ENCODE measurements at places on chromosomes 16 and 17.

- no peak for DNase-seq
These were observed 3.1 kb upstream of the RAB11FIP4 start for GRCh38 chr17:31388351-31388750.

- no peak for DNase-seq
These were observed 52.7 kb upstream of the CNEP1R1 start for GRCh38 chr16:49972280-49972679.

DNA sequence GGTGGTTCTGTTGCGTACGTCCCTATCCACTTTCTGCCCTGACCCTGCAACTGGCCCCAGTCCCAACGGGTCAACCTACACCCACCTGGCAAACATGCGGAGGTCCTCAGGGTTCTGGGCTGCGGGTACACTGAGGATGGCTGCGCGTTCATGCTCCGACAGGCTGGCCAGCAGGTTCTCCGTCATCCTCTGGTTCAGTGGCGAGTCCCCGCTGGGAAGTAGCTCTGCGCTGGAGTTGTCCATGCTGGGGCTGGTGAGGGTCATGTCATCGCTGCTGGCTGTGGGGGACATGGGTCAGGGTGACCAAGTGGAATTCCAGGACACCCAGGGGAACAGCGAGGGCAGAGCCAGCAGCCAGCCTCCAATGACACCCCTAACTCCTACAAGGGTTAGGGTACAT is 10.6 kb downstream of the MPG start:
- no peak for DNase-seq

DNA sequence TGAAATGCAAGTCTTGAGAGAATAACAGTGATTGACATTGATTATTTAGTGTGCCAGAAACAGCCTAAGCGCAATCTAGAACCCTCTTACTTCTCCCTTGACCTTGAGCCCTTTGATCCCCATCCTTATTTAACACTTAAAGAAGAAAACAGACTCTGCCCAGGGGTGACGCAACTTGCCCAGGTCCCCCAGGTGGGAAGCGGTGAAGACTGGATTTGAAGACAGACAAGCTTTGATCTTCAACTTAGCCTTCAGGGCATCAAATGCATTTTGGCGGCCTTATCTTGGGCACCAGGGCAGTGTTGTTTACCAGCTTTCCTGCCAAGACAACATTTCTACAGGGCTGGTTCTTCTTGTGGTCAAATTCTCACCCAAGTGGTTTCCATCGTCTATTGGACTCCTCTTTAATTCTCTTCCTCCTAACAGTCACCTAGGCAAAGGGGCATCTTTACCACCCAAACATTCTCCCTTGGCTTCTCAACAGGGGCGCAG is 8.9 kb upstream of the CIITA start:
- no peak for DNase-seq

DNA sequence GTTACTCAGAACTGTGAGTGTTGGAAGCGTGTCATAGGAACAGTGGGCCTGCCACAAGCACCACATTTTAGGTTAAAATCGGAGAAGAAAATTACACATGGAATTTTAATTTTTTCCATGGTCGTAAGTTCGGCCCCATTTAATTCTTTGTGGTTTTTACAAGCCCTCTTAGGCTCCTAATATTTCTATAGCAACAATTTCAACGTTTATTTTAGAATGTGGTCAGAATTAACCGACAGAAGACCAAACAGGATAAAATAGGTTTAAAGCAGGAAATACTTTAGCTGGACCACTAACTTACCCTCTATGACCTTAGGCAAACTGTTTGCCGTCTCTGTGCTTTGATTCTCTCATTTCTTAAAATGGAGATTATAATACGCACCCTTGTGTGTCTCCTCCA is 69.9 kb downstream of the FTO start:
- no peak for DNase-seq

GRCh38 chr16:25366078-25366477 is 108.4 kb upstream of the ZKSCAN2 start:
- DNase-seq = no peak

All from CD14-positive monocyte (primary cell).